Common myeloid progenitor, CD34-positive (primary cell): ENCODE measurements at places on chromosomes 1 and 21.

GRCh38 chr1:213122514-213122929 is 71.5 kb downstream of the RPS6KC1 start:
- no peaks in the 10 kb centered on the region for H3K4me1 ChIP-seq
- H3K36me3 ChIP-seq = no peaks in the 10 kb centered on the region
- H3K27ac ChIP-seq = no peak overlapping the region
- no peak overlapping the region for H3K4me3 ChIP-seq
- peak; percentile 64 for DNase-seq
- no peaks in the 10 kb centered on the region for H3K27me3 ChIP-seq

DNA sequence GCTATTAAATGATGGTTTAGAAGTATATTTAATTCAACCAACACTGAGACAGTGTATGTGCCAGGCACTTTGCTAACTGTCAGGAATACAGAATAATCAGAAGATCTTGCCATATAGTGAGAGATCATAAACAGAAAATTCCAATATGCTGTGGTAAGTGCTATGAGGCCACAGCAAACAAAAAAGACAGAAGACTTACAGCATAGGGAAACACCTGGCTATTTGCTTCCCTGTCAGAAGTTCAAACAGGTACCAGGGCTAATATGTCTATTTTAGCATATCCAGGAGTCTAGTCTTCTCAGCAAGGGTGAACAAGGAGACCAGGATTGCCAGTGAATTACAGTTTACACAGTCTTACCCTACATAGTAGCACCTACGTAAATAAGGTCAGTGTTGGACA is 30.4 kb downstream of the TRIT1 start:
- H3K36me3 ChIP-seq = peaks cover 7% of the 10 kb centered on the region
- H3K27me3 ChIP-seq = no peaks in the 10 kb centered on the region
- no peak overlapping the region for H3K27ac ChIP-seq
- no peak for DNase-seq

GRCh38 chr1:72278461-72278860 is 3.9 kb downstream of the NEGR1 start:
- H3K4me1 ChIP-seq = peaks cover 22% of the 10 kb centered on the region
- H3K36me3 ChIP-seq = no peaks in the 10 kb centered on the region
- no peak overlapping the region for H3K27ac ChIP-seq
- no peaks in the 10 kb centered on the region for H3K27me3 ChIP-seq
- no peak for DNase-seq

GRCh38 chr21:38979271-38980121 is 173.8 kb downstream of the ETS2 start:
- H3K4me3 ChIP-seq = no peak overlapping the region
- H3K36me3 ChIP-seq = no peaks in the 10 kb centered on the region
- H3K4me1 ChIP-seq = peaks cover 51% of the 10 kb centered on the region
- H3K27ac ChIP-seq = peak overlapping the region; percentile 48
- no peaks in the 10 kb centered on the region for H3K27me3 ChIP-seq
- DNase-seq = peak; percentile 64

DNA sequence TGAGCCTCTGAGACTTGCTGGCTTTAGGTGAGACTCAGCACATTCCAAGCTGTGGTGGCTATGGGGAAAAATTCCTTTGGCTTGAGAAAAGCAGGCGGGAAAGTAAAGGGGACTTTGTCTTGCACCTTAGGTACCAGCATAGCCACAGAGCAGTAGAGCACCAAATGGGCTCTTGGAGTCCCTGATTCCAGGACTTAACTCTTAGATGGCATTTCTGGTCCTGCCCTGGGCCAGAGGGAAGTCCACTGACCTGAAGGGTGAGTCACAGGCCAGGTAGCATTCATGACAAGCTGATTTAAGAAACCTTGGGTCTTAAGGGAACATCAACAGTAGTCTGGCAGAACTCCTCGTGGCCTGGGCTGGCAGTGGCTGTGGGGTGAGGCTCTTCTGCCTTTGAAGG is 344.7 kb downstream of the DUSP10 start:
- H3K4me1 ChIP-seq = peaks cover 7% of the 10 kb centered on the region
- no peak overlapping the region for H3K27ac ChIP-seq
- DNase-seq = no peak
- H3K36me3 ChIP-seq = no peaks in the 10 kb centered on the region
- no peaks in the 10 kb centered on the region for H3K27me3 ChIP-seq
- H3K4me3 ChIP-seq = no peak overlapping the region

DNA sequence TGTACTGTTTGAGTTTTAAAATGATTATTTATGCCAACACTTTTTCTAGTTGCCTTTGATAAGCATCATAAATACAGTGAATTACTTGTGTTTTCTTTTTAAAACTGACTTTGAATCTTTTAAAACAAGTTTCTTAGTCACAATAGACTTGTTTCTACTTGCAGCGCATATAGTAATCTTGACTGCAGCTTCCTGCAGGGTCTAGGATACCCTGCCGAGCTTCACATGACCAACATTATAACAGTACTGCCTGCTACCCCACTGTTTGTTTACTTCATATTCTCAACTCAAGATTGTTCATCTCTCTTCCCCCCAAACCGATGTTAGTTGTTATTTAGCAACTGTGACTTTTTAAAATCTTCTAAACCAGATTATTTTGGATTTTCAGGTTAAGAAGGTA is 751.3 kb upstream of the NEGR1 start:
- H3K27ac ChIP-seq = no peak overlapping the region
- no peaks in the 10 kb centered on the region for H3K27me3 ChIP-seq
- no peak for DNase-seq
- H3K4me1 ChIP-seq = no peaks in the 10 kb centered on the region
